HL-60 (cell line): ENCODE measurements at places on chromosomes 3 and 15.

DNA sequence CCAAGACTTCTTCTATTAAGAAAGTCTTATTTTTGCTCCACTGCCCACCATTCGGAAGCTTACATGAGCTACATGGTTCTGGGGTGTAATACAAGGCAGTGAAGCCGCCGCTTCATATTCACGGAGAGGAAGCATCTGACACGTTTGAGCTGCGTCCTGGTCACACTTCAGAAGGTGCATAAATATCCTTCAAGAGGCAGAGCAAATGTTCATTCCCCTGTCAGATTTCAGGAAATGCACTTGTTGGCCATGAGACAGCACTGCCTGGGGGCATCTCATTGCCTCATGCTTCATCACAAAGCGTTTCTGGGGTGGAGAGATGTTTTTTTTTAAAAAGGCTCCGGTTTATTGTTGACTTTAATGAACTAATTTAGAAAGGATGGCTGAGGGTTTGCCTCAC lies 119.9 kb downstream of the CADPS start:
- no peak for DNase-seq

- no peak for DNase-seq
Observed at GRCh38 chr3:126033051-126033745, 50.7 kb downstream of the SLC41A3 start.

- no peak for DNase-seq
Observed at GRCh38 chr15:48868536-48868935, 9.4 kb upstream of the EID1 start.

GRCh38 chr15:44735482-44736180 lies 697 bp upstream of the TRIM69 start:
- peak; percentile 52 for DNase-seq

- DNase-seq = no peak
Observed at GRCh38 chr3:44665173-44665572, 16.6 kb downstream of the ZNF35 start.

- DNase-seq = no peak
Observed at GRCh38 chr3:53273146-53273670, 17.4 kb upstream of the TKT start.

- DNase-seq = no peak
Observed at GRCh38 chr3:133745981-133746711, at the start of gene TF. TF (plus strand) TSS chr3:133746393; CDS start chr3:133746441, 48 bp downstream.

GRCh38 chr3:46717447-46718231 lies at the start of gene PRSS50:
PRSS50 (minus strand) TSS chr3:46717869; CDS start chr3:46717824, 45 bp downstream.
- no peak for DNase-seq

GRCh38 chr3:4426261-4426781 lies 40.7 kb downstream of the SUMF1 start:
- DNase-seq = no peak
